ENCODE measurements at places on chromosomes 3 and 15.

DNA sequence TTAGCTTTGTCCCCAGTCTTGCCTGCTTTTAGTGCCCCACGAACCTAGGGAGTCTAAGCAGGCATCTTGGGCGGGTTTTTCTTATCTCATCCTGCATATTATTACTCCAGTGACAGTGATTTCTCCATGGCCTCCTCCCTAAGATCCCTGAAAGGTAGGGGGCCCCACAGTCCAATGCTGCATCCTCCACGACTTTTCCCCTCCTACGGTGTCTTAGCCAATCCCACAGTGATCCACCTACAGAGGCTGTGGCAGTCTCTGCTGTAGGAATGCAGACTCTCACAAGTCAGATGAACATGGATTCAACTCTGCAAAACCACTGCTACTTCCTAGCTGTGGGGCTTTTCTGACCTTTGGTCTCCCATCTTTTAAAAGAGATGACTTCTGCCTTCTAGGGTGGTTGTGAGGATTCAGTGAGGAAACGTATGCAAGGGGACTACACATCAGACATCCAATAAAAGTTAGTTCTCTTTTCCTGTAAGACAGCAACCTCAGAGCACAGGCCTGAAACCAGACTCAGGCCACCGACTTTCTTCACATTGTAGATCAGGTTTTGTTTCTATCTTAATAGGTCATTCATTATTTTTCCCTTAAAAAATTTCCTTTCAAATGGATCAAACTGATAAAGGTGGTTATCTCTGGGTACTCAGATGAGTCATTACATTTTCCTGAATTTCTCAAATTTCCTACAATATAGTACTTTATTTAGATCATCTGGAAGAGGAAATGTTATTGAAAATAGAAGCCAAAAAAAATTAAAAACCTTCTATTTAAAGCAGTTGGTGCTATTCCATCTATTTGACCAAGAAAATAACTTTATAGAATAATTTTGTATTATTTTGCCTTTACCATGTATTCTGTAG lies 23.2 kb downstream of the ILDR1 start:
- DNase-seq, result no peak

DNA sequence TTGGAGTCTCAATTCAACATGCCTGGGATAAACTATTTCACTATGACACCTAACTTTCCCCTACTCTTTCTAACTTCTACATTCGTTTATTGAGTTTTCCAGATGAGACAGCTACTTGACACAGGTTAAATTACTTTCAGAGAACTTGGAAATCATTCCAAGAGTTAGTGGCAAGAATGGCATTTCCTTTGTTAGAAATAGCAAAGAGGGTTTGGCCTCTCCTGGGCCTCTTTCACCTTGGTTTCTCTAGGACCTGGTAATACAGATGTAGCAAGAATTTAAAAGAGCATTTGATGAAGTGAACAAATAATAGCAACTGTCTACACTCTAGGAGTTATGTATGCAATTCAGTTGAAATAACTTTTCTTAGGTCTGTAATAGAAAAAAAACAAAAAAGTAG lies 748.9 kb downstream of the MECOM start:
- DNase-seq, result no peak

- no peak for DNase-seq
Measured at GRCh38 chr3:192933779-192934460, 16.3 kb upstream of the MB21D2 start.

DNA sequence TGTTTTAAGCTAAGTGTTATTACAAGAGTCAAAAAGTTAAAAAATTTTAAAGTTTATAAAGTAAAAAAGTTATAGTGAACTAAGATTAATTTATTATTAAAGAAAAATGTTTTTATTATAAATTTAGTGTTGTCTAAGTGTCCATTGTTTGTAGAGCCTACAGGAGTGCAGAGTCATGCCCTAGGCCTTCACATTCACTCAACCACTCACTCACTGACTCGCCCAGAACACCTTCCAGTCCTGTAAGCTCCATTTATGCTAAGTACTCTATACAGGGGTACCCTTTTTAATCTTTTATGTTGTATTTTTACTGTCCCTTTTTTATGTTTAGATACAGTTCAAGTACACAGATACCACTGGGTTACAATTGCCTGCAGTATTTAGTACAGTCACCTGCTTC lies 37.2 kb downstream of the EEFSEC start:
- no peak for DNase-seq

DNA sequence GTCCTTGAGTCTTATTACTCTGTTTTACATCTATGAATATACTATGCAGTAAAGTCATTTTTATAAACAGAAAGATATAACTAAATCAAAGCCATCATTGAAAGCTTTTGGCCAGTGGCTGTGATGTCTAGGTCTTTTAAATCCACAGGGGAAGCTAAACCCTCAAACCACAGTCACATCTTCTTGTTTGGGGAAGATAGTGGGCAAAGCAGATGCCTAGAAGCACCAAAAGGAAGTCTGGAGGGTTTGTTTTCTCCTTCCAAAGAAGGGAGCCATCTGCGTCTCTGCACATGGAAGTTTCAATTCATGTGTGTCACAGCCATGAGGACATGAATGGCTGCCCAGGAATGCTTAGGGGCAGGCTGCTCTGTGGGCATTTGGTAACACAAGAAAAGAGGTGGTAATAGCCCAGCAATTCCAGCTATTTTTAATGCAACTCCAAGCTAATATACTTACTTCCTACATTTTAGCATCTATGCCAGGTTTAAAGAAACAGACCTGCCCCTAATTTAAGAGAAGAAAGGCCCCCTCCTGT lies 322.2 kb downstream of the SLC9A9 start:
- DNase-seq, result no peak

GRCh38 chr3:43287500-43287873 lies 1.1 kb downstream of the SNRK start:
- DNase-seq, result no peak

GRCh38 chr15:87962428-87962827 lies 294.1 kb downstream of the NTRK3 start:
- DNase-seq, result no peak

DNA sequence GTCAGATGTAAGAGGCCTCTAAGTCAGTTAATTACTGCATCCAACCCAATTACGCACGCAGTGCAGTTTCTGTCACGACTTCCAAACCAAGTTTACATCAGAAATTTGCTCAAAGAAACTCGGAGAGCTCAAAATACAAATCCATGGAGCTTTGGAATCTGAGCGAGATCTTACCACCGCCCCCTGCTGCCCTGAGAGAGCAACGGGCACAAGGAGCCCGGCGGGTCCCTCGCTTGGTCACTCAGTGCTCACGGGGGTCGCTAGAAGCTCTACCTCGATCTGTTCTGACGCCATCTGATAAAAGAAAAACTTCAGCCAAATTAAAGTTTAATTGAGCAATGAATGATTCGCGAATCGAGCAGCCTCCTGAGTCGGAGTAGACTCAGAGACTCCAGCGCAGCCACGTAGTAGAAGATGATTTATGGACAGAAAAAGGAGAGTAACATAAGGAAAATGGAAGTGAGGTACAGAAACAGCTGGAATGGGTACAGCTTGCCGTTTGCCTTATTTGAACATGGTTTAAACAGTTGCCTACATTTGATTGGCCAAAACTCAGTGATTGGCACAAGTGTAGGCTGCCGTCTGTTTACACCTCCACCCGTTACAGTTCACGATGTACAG lies 232.7 kb upstream of the ATP10A start:
- DNase-seq, result no peak

- DNase-seq, result no peak
Measured at GRCh38 chr3:85193565-85193964, 234.8 kb downstream of the CADM2 start.

DNA sequence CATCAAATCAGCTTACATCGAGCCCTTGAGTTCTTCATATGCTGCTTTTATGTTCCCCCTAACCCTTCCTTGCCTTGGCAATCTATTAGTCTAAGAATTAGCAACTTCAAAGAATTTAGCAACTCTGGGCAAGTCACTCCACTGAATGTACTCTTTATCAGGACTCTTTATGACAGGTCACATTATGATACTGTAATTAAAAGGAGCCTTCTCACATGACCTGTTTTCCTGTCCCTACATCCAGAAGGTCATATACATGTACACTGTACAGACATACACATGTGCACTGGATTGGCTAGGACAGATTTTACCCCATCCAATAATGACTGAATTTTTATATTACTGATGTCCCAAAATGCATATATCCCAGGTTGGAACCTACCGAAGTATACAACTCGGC lies 463.1 kb downstream of the SHQ1 start:
- DNase-seq, result no peak

DNA sequence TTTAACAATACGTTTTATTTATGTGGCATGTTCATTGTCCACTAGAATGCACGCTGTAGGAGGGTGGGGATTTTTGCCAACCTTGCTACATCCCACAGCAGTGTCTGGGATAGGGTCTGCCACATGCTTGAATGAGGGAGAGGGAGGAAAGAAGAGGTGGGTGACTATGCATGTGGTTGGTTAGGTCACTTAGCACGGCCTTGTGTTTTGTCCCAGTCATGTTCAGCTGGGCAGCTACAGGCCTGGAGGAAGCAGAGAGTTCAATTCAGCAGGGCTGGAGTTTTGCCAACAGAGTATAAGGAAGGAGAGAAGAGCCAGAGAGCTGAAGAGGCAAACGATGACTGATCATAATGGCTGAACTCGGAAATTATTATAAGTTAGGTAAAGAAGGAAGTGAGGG lies 268.4 kb upstream of the NSMCE3 start:
- no peak for DNase-seq

DNA sequence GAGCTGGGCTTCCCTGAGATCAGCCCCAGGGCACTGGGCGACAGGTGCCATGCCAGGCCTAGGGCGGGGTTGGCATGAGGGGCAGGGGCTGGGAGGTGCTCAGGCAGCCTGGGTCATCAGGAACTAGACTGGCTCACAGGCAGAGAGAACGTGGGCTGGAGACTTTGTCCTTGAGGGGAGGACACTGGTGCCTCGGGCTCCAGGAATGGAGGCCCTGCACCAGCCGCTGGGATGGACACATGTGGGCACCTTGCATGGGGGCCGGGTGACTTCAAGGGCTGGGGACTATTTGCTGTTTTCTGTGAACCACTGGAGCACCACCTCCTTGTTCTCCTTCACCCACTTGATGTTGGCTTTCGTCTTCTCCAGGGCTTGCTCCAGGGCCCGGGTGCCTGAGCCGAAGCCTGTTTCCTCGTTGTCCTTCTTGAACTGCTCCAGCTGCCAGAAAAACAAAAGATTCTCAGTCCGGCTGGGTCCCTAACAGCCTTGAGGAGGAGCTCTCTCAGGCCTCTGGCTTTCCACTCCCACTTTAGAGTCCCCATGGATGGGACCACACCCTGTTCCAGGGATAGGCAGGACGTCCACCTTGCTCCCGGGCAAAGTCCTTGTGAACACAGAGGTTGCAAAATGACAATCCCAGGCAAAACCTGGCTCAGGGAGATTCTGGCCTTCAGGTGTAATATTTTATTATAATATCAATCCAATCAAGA lies 9.1 kb downstream of the MESP2 start:
- no peak for DNase-seq

DNA sequence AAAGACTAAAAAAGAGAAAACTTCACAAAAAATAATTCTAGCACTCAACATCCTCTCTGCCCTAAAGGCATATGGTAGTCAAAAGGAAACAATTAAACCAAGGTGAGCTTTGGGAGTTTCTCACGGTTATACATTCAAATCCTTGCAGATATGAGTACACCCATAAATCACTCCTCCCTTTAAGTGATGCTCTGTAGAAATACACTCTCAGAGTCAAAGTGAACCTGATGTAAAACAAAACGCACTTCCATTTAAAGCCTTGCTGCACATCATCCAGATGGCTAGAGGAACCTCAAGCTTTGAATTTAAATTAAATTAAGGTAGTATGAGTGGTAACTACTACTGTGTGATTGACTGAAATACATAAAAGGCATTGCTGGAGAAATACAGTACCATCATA lies 36.0 kb upstream of the AADAC start:
- no peak for DNase-seq

GRCh38 chr15:39291690-39292089 lies 289.2 kb upstream of the THBS1 start:
- no peak for DNase-seq

GRCh38 chr3:4748701-4749378 lies 230.4 kb upstream of the BHLHE40 start:
- no peak for DNase-seq

All from muscle of back (tissue), 13 donors.